ENCODE measurements at places on chromosomes 6 and 20. TPM values are rescaled to one million over a fixed set of nuclear protein-coding genes. Genes with fewer than 3 reads are reported as not detected.

- DNase-seq: no peak
- H3K36me3 ChIP-seq: peaks cover 4% of the 10 kb centered on the region
- peaks cover 33% of the 10 kb centered on the region for H3K4me1 ChIP-seq
- H3K27me3 ChIP-seq: no peaks in the 10 kb centered on the region
- H3K27ac ChIP-seq: no peak overlapping the region
- H3K4me3 ChIP-seq: no peak overlapping the region
These were observed 22.2 kb upstream of the SNRPB2 start for GRCh38 chr20:16707674-16708073.

DNA sequence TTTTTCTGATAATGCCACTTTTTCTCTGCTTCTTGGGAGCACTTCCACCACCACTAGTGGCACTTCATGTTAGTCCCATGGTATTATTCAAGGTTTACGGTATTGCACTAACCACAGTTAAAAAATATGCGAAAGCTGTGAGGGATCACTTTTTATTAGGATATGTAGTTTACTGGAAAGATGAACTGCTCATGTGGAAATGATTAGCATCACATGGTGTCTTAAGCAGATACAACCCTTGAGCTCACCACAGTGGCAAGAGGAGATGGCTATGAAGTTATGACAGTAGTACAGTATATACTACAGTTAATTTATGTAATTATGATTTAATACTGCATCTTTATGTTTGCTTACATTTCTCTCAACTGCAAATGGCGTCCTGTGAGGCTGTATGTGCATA lies 134.5 kb upstream of the HMGN3 start:
- H3K27me3 ChIP-seq: peaks cover 3% of the 10 kb centered on the region
- H3K36me3 ChIP-seq: no peaks in the 10 kb centered on the region

DNA sequence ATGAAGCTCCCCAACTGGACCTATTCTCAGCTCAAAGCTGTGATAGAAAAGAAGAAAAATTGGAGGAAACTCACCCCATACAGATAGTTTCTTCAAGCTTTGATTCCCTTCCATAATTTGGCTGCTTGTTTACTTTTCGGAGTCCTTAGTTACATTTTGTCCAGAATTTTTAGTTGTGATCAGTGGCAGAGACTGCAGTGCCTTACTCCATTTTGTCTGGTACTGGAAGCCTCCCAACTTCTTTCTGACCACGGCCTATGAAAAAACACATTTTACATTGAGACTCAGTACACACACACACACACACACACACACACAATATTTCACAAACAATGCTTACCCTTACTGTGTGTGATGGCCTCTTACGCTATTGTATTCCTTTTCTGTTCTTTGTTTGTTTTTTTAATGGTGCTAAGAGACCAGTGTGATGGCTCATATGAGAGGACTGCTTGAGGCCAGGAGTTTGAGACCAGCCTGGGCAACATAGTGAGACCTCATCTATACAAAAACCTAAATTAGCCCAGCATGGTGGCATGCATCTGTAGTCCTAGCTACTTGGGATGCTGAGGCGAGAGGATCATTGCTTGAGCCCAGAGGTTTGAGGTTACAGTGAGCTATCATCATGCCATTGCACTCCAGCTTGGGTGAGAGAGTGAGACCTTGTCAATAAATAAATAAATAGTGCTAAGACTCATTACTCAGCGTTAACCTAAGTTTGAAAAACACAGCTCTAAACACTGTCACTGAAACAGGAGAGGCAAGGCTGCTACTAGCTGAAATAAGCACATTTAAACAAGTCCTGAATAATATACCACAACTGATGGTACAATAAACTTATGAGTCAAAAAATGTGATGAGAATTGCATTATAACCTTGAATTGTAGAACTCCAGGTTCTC lies 13.8 kb upstream of the RNF8 start:
- H3K27me3 ChIP-seq: peaks cover 9% of the 10 kb centered on the region
- H3K4me1 ChIP-seq: no peaks in the 10 kb centered on the region
- H3K36me3 ChIP-seq: no peaks in the 10 kb centered on the region
- no peak overlapping the region for H3K4me3 ChIP-seq
- no peak for DNase-seq

The NCOA5 gene
- total RNA-seq: 13.7 TPM

DNA sequence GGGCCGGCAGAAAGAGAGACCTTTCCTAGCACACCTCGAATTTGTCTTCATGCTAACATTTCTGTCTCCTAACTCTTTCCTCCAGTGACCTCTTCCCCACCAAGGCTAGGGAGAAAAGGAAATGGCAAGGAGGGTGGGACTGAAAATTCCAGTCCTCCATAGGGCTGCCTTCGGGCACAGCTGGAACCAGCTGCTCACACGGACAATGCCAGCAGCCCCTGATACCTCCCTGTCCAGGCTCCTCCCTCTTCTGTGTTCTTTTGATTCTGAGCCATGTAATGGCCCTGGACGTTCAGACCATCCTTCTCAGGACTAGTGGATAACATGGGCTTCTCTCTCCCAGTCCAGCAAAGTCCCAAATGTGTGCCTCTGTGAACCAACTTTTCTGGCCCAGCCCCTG lies 29.1 kb upstream of the PHACTR3 start:
- no peak for DNase-seq
- no peaks in the 10 kb centered on the region for H3K36me3 ChIP-seq
- no peak overlapping the region for H3K4me3 ChIP-seq
- peaks cover 38% of the 10 kb centered on the region for H3K27me3 ChIP-seq
- H3K4me1 ChIP-seq: no peaks in the 10 kb centered on the region

GRCh38 chr20:61746781-61747180 lies 318.9 kb downstream of the TAF4 start:
- no peak for DNase-seq
- H3K27me3 ChIP-seq: peaks cover 2% of the 10 kb centered on the region
- no peaks in the 10 kb centered on the region for H3K4me1 ChIP-seq
- H3K27ac ChIP-seq: no peak overlapping the region
- H3K36me3 ChIP-seq: no peaks in the 10 kb centered on the region
- H3K4me3 ChIP-seq: no peak overlapping the region

The ARMH2 gene
- total RNA-seq: not detected

- no peak for DNase-seq
- no peak overlapping the region for H3K4me3 ChIP-seq
- no peaks in the 10 kb centered on the region for H3K27me3 ChIP-seq
- H3K27ac ChIP-seq: no peak overlapping the region
- peaks cover 3% of the 10 kb centered on the region for H3K4me1 ChIP-seq
These were observed 16.7 kb downstream of the UNC5CL start for GRCh38 chr6:41022294-41022693.

DNA sequence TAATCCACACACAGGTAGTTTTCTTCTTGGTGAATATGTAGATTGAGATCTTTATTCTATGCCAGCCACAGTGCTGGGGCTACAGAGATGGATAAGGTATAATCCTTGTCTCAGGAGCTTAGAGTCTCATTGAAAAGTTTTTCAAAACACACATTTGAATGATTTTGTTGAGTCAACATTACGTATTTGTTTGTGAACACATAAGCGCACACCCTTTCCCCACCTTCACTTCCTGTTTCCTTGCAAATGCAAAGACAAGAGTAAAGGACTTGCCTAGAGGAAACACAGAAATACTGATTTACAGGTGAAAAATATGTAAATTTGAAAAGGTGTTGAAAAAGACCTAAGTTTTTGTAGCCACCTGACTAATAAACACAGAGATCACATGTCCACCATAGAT lies 27.8 kb downstream of the VAPB start:
- H3K4me3 ChIP-seq: no peak overlapping the region
- H3K27ac ChIP-seq: peak overlapping the region; percentile 1
- peaks cover 27% of the 10 kb centered on the region for H3K36me3 ChIP-seq

- H3K4me1 ChIP-seq: no peaks in the 10 kb centered on the region
- DNase-seq: no peak
- no peaks in the 10 kb centered on the region for H3K27me3 ChIP-seq
These were observed 31.7 kb upstream of the ME1 start for GRCh38 chr6:83462524-83462923.

The C20orf204 gene
- 3.1 TPM for total RNA-seq

DNA sequence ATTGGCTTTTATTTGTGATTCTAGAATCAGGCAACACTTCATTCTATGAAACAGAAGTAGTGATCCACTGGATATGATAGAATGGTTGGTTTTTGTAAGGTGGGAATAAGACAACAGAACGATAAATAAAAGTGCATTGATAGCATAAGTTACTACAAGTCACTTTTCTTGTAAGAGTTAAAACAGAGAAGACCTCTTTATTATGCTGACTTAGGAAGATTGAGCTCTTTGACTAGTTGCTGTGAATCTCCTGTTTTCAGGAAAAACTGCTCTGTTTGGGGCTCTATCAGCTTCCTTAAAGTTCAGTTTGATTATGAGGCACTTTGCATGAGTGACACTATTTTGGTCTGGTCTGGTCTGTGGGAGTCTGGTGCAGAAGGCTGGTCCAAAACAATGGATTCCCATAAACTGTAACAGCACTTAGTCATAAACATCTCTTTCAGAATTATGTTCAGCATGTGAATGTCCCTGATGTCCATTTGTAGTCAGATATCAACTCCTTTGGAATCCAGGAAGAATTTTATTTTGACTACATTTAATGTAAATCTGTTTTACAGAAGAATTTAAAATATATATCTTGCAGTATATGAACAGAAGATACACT lies 35.0 kb upstream of the DSE start:
- no peak for DNase-seq
- H3K27ac ChIP-seq: no peak overlapping the region
- H3K4me3 ChIP-seq: no peak overlapping the region
- no peaks in the 10 kb centered on the region for H3K4me1 ChIP-seq
- H3K27me3 ChIP-seq: no peaks in the 10 kb centered on the region
- no peaks in the 10 kb centered on the region for H3K36me3 ChIP-seq

- DNase-seq: no peak
- peaks cover 5% of the 10 kb centered on the region for H3K27me3 ChIP-seq
- H3K4me3 ChIP-seq: no peak overlapping the region
- H3K4me1 ChIP-seq: no peaks in the 10 kb centered on the region
These were observed 91.7 kb downstream of the CD24 start for GRCh38 chr6:106882601-106883518.

GRCh38 chr6:101231606-101232235 lies 161.8 kb upstream of the GRIK2 start:
- H3K4me3 ChIP-seq: no peak overlapping the region
- H3K27ac ChIP-seq: no peak overlapping the region
- no peaks in the 10 kb centered on the region for H3K36me3 ChIP-seq
- no peak for DNase-seq
- no peaks in the 10 kb centered on the region for H3K27me3 ChIP-seq

DNA sequence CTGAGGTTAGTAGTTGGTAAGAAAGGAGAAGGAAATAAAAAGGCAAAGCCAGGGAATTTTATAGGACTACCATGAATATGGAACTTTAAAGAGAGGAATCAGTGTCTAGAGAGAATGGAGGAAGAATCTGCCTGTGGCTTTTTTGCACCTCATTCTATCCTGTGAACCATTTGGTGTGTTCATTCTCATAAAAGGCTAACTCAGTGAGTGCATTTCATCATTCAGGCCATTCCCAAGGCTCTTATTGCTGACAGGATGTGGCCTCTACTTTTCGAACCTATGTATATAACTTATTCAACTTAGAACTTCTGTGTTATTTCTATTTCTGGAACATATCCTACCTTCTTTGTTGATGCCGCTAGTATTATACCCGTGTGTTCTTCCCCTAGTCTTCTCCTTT lies 27.1 kb downstream of the HSF2 start:
- no peak overlapping the region for H3K27ac ChIP-seq
- no peak overlapping the region for H3K4me3 ChIP-seq
- H3K27me3 ChIP-seq: no peaks in the 10 kb centered on the region
- H3K4me1 ChIP-seq: peaks cover 12% of the 10 kb centered on the region
- no peak for DNase-seq

GRCh38 chr6:159790956-159791598 lies 810 bp downstream of the MRPL18 start:
- peaks cover 63% of the 10 kb centered on the region for H3K36me3 ChIP-seq
- peaks cover 56% of the 10 kb centered on the region for H3K4me1 ChIP-seq
- no peaks in the 10 kb centered on the region for H3K27me3 ChIP-seq
- no peak for DNase-seq
- peak overlapping the region; percentile 98 for H3K27ac ChIP-seq

DNA sequence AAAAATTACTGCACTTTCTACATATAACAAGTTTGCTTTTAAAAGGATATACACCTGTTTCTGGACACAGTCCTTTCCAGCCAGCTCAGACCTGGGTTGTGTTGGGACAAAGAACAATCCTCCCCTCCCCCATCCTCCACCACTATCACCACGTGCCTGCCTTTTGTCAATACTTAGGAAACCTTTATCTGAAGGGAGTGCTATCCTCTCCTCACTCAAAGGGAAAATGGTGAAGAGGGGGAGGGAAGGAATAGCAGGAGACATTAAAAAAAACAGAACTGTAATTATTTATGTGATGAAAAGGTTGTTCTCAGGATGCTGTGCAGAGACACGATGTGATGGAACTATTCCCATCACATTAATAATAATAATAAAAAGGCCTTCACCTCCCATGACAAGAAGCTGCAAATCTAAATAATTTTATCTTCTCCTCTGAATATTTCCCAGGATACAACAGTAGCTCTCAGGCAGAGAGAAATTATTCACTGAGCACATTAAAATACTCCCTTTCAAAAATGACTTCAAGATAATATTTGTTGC lies 105.5 kb downstream of the NRSN1 start:
- H3K27ac ChIP-seq: no peak overlapping the region
- no peaks in the 10 kb centered on the region for H3K36me3 ChIP-seq
- no peaks in the 10 kb centered on the region for H3K4me1 ChIP-seq
- peaks cover 6% of the 10 kb centered on the region for H3K27me3 ChIP-seq
- DNase-seq: no peak
- no peak overlapping the region for H3K4me3 ChIP-seq

The LPIN3 gene
- total RNA-seq: 0.97 TPM

GRCh38 chr20:1905693-1906092 lies 10.5 kb downstream of the SIRPA start:
- no peaks in the 10 kb centered on the region for H3K4me1 ChIP-seq
- no peak overlapping the region for H3K4me3 ChIP-seq
- no peak overlapping the region for H3K27ac ChIP-seq
- no peak for DNase-seq

The FKBP1C gene
- total RNA-seq: 0.71 TPM

The MYBL2 gene
- 80.3 TPM for total RNA-seq

DNA sequence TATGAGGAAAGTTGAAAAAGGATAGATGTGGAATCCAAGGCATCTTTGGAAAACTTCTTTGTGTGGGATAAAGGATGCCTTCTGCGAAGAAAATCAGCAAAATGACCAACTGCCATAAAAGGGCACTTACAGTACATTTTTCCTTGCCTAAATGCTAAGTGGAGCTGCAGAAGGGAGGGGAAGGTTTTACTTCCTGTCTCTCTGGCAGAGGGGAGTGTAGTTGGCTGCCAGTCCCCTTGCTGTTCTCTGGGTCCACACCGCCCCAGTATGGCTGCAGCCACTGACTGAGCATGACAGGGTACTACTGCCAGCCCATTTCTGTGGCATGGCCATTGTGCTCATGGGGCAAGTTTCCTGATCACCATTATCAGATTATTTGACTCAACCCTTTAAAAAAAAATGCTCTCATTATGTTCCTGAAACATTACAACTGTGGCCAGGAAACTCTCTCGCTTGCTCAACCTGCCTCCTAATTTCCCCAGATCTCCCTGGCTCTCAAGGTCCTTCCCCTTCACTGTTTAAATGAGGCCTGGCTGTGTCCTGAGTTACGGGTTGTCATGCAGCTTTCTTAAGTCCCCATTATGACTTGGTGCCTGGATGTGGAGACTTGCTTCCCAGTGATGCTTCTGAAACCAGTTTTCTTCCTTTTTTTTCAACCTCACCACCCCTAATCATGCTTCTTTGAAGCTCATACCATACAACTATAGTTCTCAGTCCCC lies 34.5 kb upstream of the FAM184A start:
- no peaks in the 10 kb centered on the region for H3K36me3 ChIP-seq
- no peak for DNase-seq

Measured in activated CD4-positive, alpha-beta memory T cell treated with anti-CD3 and anti-CD28 coated beads for 36 hours (primary cell).